Regular cardiac myocyte (primary cell): ENCODE measurements at places on chromosomes 7 and 10. TPM values are rescaled to one million over a fixed set of nuclear protein-coding genes. Genes with fewer than 3 reads are reported as not detected.

Gene LAMB1
- total RNA-seq = 348 and 539 TPM in 2 replicates

Gene LIPM
- total RNA-seq = not detected in 2 replicates

Gene RSBN1L
- 11.3 and 14.8 TPM in 2 replicates for total RNA-seq

Gene MSMB
- not detected in 2 replicates for total RNA-seq

Gene PPP3CB
- 22.6 and 29.0 TPM in 2 replicates for total RNA-seq

Gene EBLN1
- total RNA-seq = not detected in 2 replicates

Gene MNX1
- not detected in 2 replicates for total RNA-seq

Gene NKX1-2
- total RNA-seq = not detected in 2 replicates

Gene UPP1
- total RNA-seq = 9.0 and 14.4 TPM in 2 replicates

Gene TRA2A
- 14.4 and 44.9 TPM in 2 replicates for total RNA-seq

Gene UPK3BL1
- total RNA-seq = 1.7 and 6.5 TPM in 2 replicates

Gene DLX5
- under 0.01 TPM in 1 of 2 replicates, not detected in the other for total RNA-seq

Gene AGAP5
- 2.0 and 2.1 TPM in 2 replicates for total RNA-seq

Gene TMEM139
- total RNA-seq = not detected in 2 replicates

Gene STAG3
- total RNA-seq = 1.1 and 4.8 TPM in 2 replicates

Gene SFRP4
- total RNA-seq = 12.3 and 235 TPM in 2 replicates

Gene THSD7A
- 0.56 and 0.58 TPM in 2 replicates for total RNA-seq

Gene UTF1
- total RNA-seq = not detected in 2 replicates

Gene VAX1
- not detected in 2 replicates for total RNA-seq

Gene SLC25A40
- total RNA-seq = 3.9 and 5.2 TPM in 2 replicates

Gene PNLIPRP3
- not detected in 2 replicates for total RNA-seq

Gene SLC26A3
- total RNA-seq = not detected in 2 replicates

Gene KCND2
- 2.1 and 10.1 TPM in 2 replicates for total RNA-seq

Gene TRIM73
- 0.19 and 1.1 TPM in 2 replicates for total RNA-seq

Gene LDB3
- total RNA-seq = under 0.01 TPM in 1 of 2 replicates, not detected in the other

Gene ADAM8
- total RNA-seq = 0.85 and 1.3 TPM in 2 replicates

Gene OR2A5
- not detected in 2 replicates for total RNA-seq

Gene RAB19
- total RNA-seq = not detected in 2 replicates

Gene TWNK
- total RNA-seq = 5.9 and 9.8 TPM in 2 replicates

Gene TRIM50
- total RNA-seq = not detected in 2 replicates

Gene TMEM229A
- total RNA-seq = not detected in 2 replicates

Gene IFIT1B
- not detected in 2 replicates for total RNA-seq

Gene RTKN2
- 1.1 and 1.9 TPM in 2 replicates for total RNA-seq

Gene WEE2
- not detected in 2 replicates for total RNA-seq

Gene FZD1
- 7.6 and 11.7 TPM in 2 replicates for total RNA-seq

Gene TAS2R5
- 0.77 and 0.85 TPM in 2 replicates for total RNA-seq

Gene TMEM130
- total RNA-seq = 0.38 and 0.56 TPM in 2 replicates

Gene ASB10
- not detected in 2 replicates for total RNA-seq

Gene IL6
- 69.4 and 193 TPM in 2 replicates for total RNA-seq

Gene MOGAT3
- total RNA-seq = not detected in 2 replicates

Gene CYP3A4
- total RNA-seq = not detected in 2 replicates

Gene C10orf105
- total RNA-seq = under 0.01 TPM in 1 of 2 replicates, not detected in the other

Gene NCF1
- not detected in 2 replicates for total RNA-seq

Gene CNTNAP2
- not detected in 2 replicates for total RNA-seq

Gene GRK5
- total RNA-seq = 39.9 and 60.9 TPM in 2 replicates

Gene SPDYE2B
- total RNA-seq = not detected in 2 replicates

Gene HACD1
- total RNA-seq = 23.7 and 30.5 TPM in 2 replicates

Gene SPDYE9
- not detected in 2 replicates for total RNA-seq

Gene ASIC3
- total RNA-seq = under 0.01 and 0.19 TPM in 2 replicates

Gene LRRC18
- not detected in 2 replicates for total RNA-seq

Gene HABP2
- total RNA-seq = under 0.01 and 0.19 TPM in 2 replicates

Gene SPDYE11
- not detected in 2 replicates for total RNA-seq
